Tongue (tissue), 3 donors: ENCODE measurements at places on chromosomes 1 and 21.

GRCh38 chr1:2544093-2544874, 11.9 kb upstream of the TNFRSF14 start:
- peak; percentile 50 for DNase-seq

DNA sequence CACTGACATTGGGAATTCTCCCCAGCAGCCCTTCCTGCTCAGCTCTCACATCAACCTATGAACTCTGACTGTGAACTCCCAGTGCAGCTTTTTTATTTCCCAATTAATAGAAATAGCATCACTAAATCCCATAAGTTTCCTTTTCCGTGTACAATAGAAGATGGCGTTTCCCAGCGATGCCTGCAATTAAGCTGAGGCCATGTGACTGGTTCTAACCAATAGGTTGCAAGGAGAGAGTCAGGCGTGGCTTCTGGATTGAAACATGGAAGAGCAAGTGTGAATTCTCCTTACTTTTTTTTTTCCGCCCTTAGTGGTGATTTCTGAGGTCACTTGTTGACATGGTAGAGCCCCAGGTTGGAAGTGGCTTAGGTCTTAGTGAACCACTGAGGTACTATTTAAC, 59.0 kb upstream of the IGSF5 start:
- DNase-seq = no peak

DNA sequence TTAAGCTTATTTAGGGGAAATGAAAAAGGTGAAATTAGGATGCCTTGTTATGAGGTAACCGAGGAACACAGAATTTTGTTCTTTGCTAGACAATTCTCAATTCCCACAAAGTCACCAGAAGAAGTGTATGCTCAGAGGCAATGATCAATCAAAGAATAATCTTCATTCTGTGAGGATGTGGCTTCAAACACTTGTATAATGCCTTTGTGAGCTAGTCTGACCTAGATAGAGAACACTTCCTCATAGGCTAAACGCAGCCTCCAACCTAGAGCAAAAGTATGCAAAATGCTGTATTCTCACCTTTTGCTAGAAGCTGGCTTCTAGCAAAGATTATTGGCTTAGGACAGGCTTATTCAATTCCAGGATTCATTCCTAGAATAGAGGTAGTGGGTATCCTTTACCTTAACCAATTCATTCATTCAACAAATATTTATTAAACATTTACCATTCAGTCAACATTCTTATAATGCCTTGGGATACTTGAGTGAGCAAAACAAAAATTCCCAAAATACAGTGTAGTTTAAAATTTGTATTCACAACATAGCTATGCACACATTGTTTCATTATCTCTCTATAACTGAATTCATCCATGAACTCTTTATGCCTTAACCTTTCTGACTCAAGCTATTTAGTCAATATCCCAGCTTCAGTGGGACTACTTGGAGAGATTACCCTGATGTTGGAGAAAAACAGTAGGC, 530.2 kb downstream of the PTPRC start:
- DNase-seq = no peak

DNA sequence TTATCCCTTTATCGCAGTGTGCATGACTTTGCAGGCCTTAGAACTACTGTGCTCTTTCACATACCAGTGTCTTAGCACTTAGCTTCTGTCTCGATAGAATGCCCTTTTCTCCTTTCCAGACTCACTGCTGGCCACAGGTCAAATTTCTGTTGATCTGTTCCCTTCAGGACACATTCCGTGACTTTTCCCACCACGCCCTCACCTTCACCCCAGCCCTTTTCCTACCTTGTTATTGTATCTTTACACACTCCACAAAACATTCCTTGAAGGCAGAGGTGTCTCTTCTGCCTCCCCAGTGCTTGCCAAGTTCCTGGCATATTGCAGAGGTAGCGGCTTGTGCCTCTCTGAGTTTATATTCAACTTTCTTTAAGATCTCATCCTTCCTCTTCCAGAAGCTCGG, 3.7 kb upstream of the IGSF9 start:
- no peak for DNase-seq

DNA sequence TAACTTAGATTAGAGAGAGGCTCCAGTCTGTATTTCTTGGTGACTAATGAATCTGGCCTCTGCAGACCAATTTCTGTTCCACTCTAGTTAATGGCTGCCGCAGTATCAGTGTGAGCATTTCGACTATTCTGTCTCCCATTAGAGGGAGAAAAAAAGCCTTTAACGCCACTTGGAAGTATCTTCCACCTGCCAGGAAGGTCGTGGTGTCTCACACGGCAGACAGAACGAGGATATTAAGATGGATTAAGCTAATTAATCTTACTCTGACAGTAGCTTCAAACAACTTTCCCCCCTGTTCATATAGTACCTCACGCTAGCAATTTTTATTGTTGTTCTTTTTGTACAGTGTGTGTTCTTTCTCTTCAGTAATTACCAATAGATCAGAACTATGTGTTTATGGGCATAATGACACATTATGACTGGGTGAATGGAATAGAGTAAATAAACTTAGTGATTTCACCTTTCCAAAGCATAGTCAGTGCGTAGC, 153.8 kb downstream of the ADGRL2 start:
- no peak for DNase-seq

- peak; percentile 42 for DNase-seq
These were observed 552 bp downstream of the UBR4 start for GRCh38 chr1:19209439-19209989.

- DNase-seq = no peak
These were observed 3.2 kb downstream of the URB2 start for GRCh38 chr1:229629261-229629660.

DNA sequence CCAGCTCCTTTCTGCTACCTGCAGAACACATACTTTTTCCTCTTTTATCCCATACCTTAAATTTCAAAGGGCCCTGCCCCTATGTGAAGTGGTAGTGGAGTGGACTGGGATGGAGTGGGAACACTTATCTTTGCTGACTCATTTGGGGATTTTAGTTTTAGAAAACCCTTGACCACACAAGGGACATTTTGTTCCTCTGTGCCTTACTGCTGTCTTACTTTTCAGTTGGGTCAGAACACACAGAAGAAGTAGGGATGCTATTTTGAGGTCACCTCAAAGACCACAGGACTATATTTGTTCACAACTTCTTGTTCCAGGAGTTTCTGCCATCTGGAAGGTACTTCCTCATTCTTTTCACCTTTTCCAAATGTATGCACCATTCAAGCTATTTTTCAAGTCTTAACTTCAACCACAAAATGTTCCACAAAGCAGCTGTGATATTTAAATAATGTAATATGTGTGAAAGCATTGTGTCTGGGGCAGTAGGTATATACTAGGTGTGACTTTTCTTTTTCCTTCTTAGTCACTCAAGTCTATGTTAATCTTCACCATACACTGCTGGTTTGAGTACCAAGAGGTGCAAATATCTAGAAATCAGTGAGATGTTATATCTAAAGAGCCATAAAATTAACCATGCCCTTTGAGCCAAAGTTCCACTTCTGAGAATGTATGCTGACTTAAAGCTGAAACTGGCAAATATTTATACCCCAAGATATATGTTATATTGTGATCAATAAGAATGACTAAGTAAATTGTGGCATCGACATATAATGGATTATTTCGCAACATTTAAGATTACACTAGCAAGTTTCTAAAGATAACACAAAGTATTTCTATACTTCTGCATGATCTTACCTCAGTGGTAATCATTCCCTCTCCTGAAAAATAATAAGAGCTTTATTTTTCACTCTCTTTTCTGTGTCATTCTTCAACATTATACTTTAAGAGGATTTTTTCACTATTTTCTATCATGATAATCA, 308.5 kb downstream of the MRPL39 start:
- no peak for DNase-seq

DNA sequence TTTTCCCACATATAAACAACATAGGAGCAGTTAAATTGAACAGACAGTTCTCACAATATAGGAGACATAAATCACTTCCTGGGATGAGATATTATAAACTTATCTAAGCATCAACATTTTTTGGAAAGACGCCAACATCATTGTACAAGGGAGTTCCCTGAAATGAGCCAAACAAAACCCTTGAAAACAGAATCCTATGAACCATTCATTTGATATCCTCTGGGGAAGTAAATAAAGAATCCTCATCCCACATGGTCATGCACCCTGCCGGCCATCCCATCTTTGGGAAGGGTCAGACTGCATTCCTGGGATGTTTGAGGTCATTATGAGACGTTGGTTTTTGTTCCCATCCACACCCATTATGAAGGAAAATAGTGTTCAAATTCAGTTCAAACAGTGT, 111.8 kb upstream of the USP25 start:
- DNase-seq = no peak

- DNase-seq = no peak
These were observed 98.7 kb upstream of the PRMT6 start for GRCh38 chr1:106957795-106958194.

DNA sequence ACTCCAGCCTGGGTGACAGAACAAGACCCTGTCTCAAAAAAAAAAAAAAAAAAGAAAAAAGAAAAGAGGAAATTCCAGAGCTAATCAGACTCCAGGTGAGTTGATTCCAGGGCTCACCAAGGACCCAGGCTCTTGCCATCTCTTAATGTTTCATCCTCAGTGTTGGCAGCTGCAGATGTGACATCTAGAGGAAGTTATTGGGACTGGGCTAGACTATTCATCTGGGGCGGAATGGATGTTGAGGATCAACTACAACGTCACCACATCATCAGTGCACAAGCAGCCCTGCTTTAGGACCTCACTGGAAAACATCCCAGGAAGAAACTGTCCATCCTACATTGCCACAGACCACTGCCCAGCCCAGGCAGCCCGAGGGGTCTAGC, 28.6 kb upstream of the PARP1 start:
- no peak for DNase-seq

DNA sequence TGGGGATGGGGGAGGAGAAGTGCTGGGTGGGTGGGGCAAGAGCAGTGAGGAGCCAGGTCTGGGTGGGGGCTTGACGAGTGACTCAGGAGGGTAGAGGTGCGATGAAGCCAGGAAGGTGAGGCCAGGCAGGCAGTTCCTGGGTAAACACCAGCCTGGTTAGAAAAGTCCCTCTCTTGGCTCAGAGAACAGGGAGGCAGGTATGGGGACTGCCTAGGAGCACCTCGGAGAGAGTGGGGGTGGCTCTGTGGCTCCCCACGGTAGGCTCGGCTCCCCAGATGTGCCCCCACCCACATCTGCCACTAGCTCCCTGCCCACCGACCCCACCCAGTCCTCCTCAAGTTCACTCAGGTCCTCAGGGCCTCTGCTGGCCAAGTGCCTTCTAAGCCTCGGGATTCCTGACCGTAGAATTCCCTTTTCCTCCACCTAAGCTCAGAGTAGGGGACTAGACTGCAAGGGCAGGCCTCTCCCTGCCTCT, 1.2 kb downstream of the HSPG2 start:
- DNase-seq = no peak

GRCh38 chr1:173454966-173455524, 22.1 kb upstream of the PRDX6 start:
- no peak for DNase-seq
